Activated CD8-positive, alpha-beta T cell treated with anti-CD3 and anti-CD28 coated beads for 36 hours (primary cell): ENCODE measurements at places on chromosomes 3 and 15. TPM values are rescaled to one million over a fixed set of nuclear protein-coding genes. Genes with fewer than 3 reads are reported as not detected.

DLEC1 gene
- total RNA-seq = 0.20 TPM

IL5RA gene
- total RNA-seq = not detected

APH1B gene
- 7.0 TPM for total RNA-seq

ALDH1A2 gene
- 0.47 TPM for total RNA-seq

TTC23 gene
- 4.4 TPM for total RNA-seq

C3orf52 gene
- total RNA-seq = 3.3 TPM

DNA sequence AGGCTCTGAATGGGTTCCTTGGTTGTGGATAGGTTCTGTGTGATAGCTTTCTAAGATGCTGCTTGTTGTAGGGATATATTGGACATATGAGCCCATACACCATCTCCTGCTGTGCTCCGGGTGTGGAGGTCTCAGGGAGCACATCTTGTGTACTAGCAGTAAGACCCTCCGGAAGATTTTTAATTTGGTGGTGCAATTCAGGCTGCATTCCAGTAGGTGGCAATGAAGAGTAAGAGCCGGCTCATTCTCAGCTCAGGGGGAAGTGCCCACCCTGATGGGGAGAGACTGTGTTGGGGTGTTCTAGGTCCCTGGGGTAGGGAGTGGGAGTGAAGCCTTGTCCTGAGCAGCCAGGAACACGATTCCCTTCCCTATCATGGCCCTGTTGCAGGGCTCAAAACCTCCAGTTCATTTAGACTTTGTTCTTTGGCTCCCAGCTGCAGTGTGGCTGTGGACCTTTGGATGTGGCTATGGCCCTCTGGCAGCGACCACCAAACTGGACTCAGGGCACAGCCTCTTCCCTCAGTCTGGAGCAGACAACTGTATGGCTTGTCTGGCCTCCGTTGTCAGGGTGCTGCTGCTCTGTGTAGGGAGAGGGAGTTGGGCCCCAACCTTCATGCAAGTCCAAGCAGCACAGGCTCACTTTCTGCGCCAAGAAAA lies 104.7 kb downstream of the UNC13C start:
- H3K36me3 ChIP-seq = no peaks in the 10 kb centered on the region
- peaks cover 7% of the 10 kb centered on the region for H3K27me3 ChIP-seq
- DNase-seq = peak; percentile 5

- H3K27ac ChIP-seq = no peak overlapping the region
- peaks cover 3% of the 10 kb centered on the region for H3K36me3 ChIP-seq
- H3K27me3 ChIP-seq = no peaks in the 10 kb centered on the region
- no peak overlapping the region for H3K4me3 ChIP-seq
- peaks cover 39% of the 10 kb centered on the region for H3K4me1 ChIP-seq
- no peak for DNase-seq
Measured at GRCh38 chr15:85007137-85007536, 25.5 kb downstream of the PDE8A start.

DNA sequence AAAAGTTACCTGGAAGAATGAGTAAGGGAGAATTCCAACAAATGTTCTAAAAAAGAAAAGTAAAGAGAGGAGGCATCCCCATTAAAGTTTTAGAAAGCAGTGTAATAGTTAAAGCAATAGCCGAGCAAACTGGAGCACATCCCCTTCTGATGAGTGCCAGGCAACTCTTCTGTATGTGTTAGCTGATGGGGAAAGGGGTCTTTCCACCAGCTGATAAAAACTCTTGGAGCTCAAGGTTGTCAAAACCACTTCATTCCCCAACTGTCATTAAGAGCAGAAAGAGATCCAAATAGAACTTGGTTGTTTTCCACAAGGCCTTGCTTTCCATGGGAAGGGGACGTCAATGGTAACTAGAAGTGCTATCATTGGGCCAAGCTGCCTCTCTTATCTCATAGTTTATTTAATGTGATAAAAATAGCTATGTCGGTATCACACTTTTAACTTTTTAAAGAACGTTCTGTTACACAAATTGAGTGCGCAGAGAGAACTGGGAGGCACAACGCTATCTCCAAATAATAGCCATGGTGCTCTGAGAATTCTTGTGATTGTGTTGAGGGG lies 116.9 kb downstream of the POLR2M start:
- peaks cover 1% of the 10 kb centered on the region for H3K27me3 ChIP-seq
- H3K4me1 ChIP-seq = peaks cover 2% of the 10 kb centered on the region
- H3K4me3 ChIP-seq = no peak overlapping the region
- no peak overlapping the region for H3K27ac ChIP-seq

GRCh38 chr3:143850877-143851276 lies 2.6 kb upstream of the SLC9A9 start:
- no peak overlapping the region for H3K27ac ChIP-seq
- H3K36me3 ChIP-seq = no peaks in the 10 kb centered on the region
- DNase-seq = no peak
- H3K4me3 ChIP-seq = no peak overlapping the region

GRCh38 chr3:72549761-72550581 lies 298.3 kb downstream of the SHQ1 start:
- H3K4me3 ChIP-seq = peak overlapping the region; percentile 50
- peaks cover 17% of the 10 kb centered on the region for H3K4me1 ChIP-seq
- no peaks in the 10 kb centered on the region for H3K27me3 ChIP-seq
- no peaks in the 10 kb centered on the region for H3K36me3 ChIP-seq

DNA sequence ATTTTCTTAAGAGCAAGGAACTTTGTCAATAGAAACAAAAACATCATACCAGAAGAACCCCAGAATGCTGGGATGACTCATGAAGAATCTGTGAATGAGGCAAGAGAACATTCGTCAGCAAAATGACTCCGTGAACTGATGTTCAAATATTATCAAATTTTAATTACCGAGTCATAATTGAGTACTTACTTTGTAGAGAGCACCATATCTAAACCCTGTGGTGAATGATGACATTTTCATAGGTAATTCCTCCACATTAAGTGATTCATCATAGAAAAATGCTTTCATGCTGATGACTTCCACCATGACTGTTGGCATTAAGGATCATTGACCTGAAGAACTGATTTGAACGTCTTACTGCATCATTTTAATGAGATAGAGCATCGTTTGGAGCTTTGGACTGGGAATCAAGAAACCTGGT lies 56.3 kb downstream of the PPARG start:
- peaks cover 17% of the 10 kb centered on the region for H3K27me3 ChIP-seq
- no peak overlapping the region for H3K4me3 ChIP-seq
- H3K36me3 ChIP-seq = no peaks in the 10 kb centered on the region
- peaks cover 9% of the 10 kb centered on the region for H3K4me1 ChIP-seq
- DNase-seq = no peak

- H3K27me3 ChIP-seq = no peaks in the 10 kb centered on the region
- no peak for DNase-seq
- no peaks in the 10 kb centered on the region for H3K4me1 ChIP-seq
- H3K27ac ChIP-seq = no peak overlapping the region
- H3K4me3 ChIP-seq = no peak overlapping the region
Measured at GRCh38 chr3:3906171-3906570, 106.9 kb downstream of the LRRN1 start.

DNA sequence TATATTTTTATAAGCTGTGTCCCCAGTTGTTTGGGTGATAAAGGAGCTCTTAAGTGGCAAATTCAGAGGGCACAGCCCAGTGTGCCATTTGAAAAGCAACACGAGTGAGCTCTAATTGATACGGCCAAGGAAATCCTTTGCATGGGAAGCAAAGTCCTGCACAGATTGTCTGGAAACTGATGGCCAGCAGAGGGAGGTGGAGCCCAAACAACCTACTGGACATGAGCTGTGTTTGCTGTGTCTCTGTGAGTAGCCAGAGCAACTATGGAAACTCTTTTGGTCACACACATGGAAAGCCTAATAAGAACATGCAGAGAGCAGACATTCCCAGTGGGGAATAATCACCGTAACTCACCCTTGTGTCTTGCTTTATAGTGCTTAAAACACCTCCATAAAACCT lies 24.4 kb downstream of the ONECUT1 start:
- H3K27me3 ChIP-seq = peaks cover 34% of the 10 kb centered on the region
- H3K27ac ChIP-seq = no peak overlapping the region
- no peaks in the 10 kb centered on the region for H3K4me1 ChIP-seq
- H3K4me3 ChIP-seq = no peak overlapping the region
- DNase-seq = no peak
- H3K36me3 ChIP-seq = no peaks in the 10 kb centered on the region

DNA sequence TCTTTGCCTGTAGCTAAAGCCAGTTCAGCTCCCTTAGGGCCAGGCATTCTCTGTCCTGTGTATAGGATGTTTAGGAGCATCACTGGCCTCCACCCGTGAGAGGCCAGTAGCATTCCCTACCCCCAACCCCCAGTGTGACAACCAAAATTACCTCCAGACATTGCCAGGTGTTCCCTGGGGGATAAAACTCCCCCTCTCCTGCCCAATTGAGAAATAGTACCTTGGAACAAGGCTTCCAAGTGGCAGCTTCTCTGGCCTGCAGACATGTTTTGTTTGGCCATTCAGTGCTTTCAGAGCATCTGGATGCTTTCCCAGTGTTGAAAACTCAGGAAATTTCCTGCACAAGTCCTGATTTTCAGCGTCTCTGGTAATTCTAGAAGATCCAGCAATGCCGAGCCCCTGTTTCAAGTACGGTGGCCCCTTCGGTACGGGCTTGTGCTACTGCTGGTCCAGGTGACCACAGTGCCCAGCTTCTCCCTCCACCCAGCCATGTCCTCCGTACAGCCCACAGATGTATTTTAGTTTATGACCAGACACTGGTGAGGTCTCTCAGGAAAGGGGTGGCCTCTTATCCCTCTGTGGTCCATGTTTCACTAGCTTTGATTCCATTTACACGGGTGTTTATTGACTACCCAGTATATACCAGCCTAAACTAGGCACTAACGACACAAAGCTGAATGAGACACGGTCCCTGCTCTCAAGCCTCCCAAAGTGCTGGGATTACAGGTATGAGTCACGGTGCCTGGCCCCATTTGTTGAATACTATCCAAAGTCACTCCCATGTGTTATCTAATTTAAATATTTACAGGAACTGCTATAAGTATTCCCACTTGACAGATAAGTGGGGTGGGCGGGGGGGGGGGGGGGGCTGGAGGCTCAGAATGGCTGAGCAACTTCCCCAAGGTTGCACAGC lies 125.4 kb upstream of the RAD18 start:
- no peaks in the 10 kb centered on the region for H3K4me1 ChIP-seq
- no peak overlapping the region for H3K4me3 ChIP-seq
- no peak overlapping the region for H3K27ac ChIP-seq
- no peaks in the 10 kb centered on the region for H3K27me3 ChIP-seq
- no peaks in the 10 kb centered on the region for H3K36me3 ChIP-seq
- DNase-seq = no peak

- no peaks in the 10 kb centered on the region for H3K36me3 ChIP-seq
- H3K27ac ChIP-seq = no peak overlapping the region
- H3K4me1 ChIP-seq = no peaks in the 10 kb centered on the region
- no peak for DNase-seq
- H3K4me3 ChIP-seq = no peak overlapping the region
Measured at GRCh38 chr15:68405378-68406250, 26.3 kb downstream of the ITGA11 start.
